ENCODE measurements at places on chromosomes 4 and X. TPM values are rescaled to one million over a fixed set of nuclear protein-coding genes. Genes with fewer than 3 reads are reported as not detected.

RAB41 gene
- not detected for total RNA-seq

LRCH2 gene
- total RNA-seq = 2.0 TPM

NPY1R gene
- total RNA-seq = 55.8 TPM

- DNase-seq = no peak
- H3K4me3 ChIP-seq = no peak overlapping the region
- no peaks in the 10 kb centered on the region for H3K27me3 ChIP-seq
Measured at GRCh38 chr4:3372933-3373465, 68.8 kb upstream of the HGFAC start.

- no peaks in the 10 kb centered on the region for H3K36me3 ChIP-seq
- H3K4me3 ChIP-seq = no peak overlapping the region
- H3K4me1 ChIP-seq = no peaks in the 10 kb centered on the region
- H3K27me3 ChIP-seq = no peaks in the 10 kb centered on the region
- no peak overlapping the region for H3K27ac ChIP-seq
Measured at GRCh38 chrX:150074175-150074574, 135.9 kb upstream of the EOLA2 start.

- H3K27ac ChIP-seq = no peak overlapping the region
- no peak for DNase-seq
- no peaks in the 10 kb centered on the region for H3K36me3 ChIP-seq
Measured at GRCh38 chrX:39654952-39655351, 442.8 kb downstream of the BCOR start.

- H3K4me3 ChIP-seq = peak overlapping the region; percentile 39
- H3K27me3 ChIP-seq = no peaks in the 10 kb centered on the region
- H3K4me1 ChIP-seq = no peaks in the 10 kb centered on the region
- H3K27ac ChIP-seq = peak overlapping the region; percentile 52
- DNase-seq = no peak
Measured at GRCh38 chr4:11421116-11421515, 7.6 kb downstream of the HS3ST1 start.

DNA sequence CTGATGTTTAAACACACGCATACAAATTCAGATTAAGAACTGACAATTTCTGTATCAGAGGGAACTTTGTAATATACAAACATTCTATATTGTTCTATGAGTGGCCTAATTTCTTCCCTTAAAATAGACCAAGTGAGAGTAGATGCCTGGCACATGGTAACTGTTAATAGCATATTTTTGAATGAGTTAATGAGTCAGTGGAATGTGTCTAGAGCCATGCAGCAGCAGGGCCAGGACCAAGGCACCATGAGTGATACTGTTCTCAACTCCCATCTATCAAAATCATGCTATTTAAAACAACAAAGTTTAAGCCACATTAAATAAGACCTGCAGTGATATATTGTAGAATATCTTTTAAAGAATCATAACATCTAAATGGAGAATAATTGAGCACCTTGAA lies 98.3 kb downstream of the ARHGAP24 start:
- no peak overlapping the region for H3K27ac ChIP-seq
- H3K36me3 ChIP-seq = no peaks in the 10 kb centered on the region
- H3K4me1 ChIP-seq = no peaks in the 10 kb centered on the region
- no peaks in the 10 kb centered on the region for H3K27me3 ChIP-seq
- DNase-seq = no peak
- H3K4me3 ChIP-seq = no peak overlapping the region

- no peaks in the 10 kb centered on the region for H3K4me1 ChIP-seq
- no peaks in the 10 kb centered on the region for H3K27me3 ChIP-seq
- H3K36me3 ChIP-seq = no peaks in the 10 kb centered on the region
- no peak for DNase-seq
- H3K4me3 ChIP-seq = no peak overlapping the region
- H3K27ac ChIP-seq = no peak overlapping the region
Measured at GRCh38 chr4:95428291-95429070, 120.3 kb downstream of the UNC5C start.

DNA sequence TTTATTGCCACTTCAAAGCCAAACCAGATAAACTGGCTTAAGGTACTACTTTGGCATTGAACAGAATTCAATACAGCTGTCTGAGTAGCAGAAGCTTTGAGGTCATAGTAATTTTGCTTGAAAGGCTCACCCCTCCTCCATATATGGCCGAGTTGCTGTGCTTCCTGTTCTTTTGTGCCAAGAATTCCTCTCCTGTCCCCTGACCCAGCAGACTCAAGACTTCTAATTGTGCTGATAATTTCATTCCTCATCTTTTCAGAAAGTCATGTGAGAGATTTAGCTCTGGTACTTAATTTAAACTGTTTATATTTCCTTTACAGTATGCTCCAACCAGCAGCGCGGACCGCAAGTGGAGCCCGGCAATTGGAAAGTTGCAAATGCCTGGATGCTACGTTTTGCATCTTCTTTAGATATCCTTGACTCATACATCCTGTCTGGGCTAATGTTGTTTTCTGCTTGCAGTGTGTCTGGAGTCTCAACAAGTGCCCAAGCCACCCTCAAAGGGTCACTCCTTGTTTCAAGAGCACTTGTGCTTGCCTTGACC lies 373.4 kb downstream of the PDGFC start:
- no peak for DNase-seq
- H3K27me3 ChIP-seq = no peaks in the 10 kb centered on the region
- H3K27ac ChIP-seq = no peak overlapping the region
- H3K4me1 ChIP-seq = no peaks in the 10 kb centered on the region

- H3K27me3 ChIP-seq = no peaks in the 10 kb centered on the region
- H3K36me3 ChIP-seq = no peaks in the 10 kb centered on the region
- peak; percentile 38 for DNase-seq
- peak overlapping the region; percentile 53 for H3K27ac ChIP-seq
Measured at GRCh38 chr4:185004562-185005218, 13.6 kb upstream of the HELT start.

DNA sequence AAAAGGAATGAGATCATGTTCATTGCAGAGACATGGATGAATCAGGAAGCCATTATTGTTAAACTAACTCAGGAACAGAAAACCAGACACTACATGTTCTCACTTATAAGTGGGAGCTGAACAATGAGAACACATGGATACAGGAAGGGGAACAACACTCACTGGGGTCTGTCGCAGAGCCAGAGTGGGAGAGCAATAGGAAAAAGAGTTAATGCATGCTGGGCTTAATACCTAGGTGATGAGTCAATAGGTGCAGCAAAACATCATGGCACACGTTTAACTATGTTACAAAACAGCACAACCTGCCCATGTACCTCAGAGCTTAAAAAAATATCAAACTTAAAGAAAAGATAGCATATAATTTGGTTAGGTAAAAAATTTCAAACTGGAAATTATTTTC lies 281.4 kb downstream of the PABPC4L start:
- no peaks in the 10 kb centered on the region for H3K4me1 ChIP-seq
- no peak for DNase-seq
- no peaks in the 10 kb centered on the region for H3K36me3 ChIP-seq
- no peak overlapping the region for H3K4me3 ChIP-seq
